ENCODE measurements at places on chromosomes 11 and 22.

DNA sequence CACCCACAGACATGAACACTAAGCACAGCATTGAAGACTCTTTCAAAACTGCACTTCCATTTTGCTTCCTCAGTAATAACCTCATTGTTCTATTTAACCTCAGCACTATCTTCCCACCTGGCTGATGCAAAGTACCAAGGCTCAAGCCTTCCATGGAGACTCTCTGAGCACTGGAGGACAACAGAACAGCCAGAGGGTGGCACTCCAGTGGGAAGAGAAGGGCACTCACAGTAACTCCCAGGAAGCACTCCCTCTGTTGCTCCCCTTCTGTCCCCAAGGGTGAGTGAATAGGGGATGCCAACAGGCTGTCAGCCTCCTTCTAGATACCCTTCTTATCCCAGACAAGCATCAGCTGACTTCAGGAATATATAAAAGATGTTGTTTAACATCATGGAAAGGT, 3.5 kb downstream of the ME3 start:
- no peak for DNase-seq

DNA sequence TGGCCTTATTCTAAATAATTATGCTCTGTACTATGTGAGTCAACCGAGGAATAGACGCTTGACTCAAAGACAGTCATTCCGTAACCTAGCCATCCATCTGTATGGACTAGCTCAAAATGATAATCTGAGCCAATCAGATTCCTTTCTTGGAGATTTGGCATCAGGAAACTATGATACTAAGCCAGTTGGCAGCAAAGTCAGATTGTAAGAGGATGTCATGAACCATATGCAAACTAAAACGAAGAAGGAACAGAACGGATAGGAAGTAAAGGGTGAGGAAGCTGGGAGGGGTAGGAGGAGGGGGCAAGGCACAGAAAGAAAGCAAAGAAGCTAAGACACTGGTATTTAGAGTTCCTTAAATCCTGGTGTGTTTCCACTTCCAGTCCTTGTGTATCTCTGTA, 10.7 kb upstream of the SESN3 start:
- no peak for DNase-seq

DNA sequence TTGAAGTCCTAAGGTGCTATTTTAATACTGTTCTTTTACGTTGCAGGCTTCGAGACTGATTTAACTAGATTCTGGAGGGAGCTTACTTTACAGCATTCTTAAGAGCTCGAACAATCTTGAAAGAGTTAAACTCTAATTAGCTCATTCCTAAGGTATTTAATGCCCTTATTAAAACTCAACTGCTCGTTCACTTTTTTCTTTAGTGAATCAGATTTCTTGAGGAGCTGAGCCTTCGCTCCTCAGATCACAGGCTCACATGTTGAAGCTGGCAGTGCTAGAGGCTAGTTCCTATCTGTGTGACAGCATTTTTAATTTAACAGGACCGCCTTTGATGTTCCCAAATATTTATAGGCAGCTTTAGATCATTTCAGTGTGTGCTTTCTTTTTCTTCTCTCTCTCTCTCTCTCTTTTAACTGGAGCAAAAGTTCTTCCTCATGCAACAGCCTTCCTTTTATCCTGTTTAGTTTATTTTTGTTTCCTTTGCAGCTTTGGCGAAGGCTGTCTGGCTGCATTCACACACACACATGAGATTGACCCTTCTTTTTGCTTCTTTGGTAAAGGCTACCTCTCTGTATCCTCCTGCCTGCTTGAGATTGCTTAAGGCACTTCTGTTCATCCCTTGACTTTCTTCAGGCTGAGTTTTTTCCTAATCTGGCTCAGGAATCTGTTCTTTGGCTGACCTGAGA, 21.0 kb downstream of the ZNRF3 start:
- DNase-seq, result no peak

DNA sequence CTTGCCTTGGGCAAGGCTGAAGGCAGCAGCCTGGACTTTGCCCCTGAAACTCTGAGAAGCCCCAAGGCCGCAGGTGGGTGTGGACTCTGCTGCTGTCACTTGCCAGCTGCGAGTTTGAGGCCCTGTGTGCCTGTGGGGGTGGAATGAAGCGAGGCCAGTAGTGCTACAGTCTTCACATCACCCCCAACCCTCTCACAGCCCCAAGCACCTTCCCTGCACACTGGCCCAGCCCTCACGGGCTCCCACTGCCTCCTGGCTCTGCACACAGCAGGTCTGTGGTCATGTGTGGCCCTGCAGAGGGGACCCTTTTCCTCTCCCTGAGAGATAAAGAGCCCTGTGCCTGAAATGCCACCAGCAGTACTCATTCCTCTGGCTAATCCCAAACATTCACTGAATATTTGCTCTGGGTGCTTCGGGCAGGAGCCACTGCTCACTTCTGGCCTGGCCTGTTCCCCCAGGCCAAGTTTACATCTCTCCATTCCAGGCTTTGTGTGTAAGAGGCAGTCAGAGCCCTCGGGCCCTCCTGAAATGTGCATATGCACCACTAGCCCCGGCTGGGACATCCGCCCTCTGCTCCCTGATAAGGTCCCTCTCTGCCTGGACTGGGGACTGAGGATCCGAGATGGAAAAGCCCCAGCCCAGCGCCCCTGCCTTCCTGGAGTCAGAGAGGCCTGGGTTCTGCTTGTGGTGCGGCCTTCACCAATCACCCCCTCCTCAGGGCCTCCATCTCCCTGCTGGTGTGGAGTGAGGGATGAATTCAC, 17.7 kb downstream of the MGAT3 start:
- no peak for DNase-seq

- DNase-seq, result no peak
Observed at GRCh38 chr11:69365558-69365957, 71.6 kb downstream of the MYEOV start.

DNA sequence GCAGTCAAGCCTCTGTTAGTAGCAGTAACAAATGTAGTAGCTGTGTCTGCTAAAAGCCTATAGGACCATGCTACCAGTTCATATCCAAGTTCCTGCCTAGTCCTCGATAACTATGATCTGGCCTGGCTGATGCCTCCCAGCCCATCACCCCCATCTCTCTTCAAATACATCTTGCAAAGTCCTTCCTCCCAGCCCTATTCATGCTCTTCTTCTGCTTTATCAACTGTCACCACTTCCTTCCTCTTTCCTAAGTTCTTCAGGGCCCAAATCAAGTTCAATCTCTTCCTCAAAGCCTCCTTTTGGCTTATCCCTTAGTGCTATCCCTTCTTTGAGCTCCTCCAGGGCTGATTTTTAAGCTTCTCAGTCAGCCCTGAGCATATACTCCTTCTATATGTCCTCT, 150.9 kb upstream of the THY1 start:
- no peak for DNase-seq

DNA sequence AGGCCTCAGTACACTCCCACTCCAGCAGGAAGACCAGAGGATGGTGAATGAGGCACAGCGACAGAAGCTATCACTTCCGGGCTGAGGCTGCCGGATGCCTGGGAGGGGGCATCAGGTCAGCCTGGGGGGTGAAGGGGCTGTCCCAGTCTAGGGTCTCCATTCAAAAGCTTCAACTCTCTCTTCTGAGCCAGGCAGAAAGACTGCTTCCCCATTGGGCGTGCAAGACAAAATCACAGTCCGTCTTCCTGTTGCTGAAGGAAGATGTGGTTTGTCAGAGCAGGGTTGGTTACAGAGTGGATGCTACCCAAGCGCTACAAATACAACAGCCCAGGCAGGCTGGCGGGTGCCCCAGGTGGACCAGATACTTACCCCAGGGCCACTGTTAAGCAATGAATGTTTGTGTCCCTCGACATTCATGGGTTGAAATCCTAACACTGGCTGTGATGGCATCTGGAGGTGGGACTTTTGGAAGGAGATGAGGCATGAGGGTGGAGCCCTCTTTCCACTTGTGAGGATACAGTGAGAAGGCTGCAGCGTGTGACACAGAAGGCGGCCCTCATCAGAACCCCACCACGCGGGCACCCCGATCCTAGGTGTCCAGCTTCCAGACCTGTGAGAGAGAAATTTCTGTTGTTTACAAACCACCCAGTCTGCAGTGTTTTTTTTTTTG, 12.0 kb downstream of the UPK3A start:
- DNase-seq, result no peak

GRCh38 chr11:92796744-92797143, 172.7 kb upstream of the MTNR1B start:
- DNase-seq, result no peak
